ENCODE measurements at places on chromosomes 1 and 21. TPM values are rescaled to one million over a fixed set of nuclear protein-coding genes. Genes with fewer than 3 reads are reported as not detected.

Gene RYR2
- not detected for total RNA-seq

Gene ADGRL2
- total RNA-seq, result 53.3 TPM

Gene TEKT2
- 0.65 TPM for total RNA-seq

Gene DNASE2B
- total RNA-seq, result not detected

Gene GPR161
- 11.8 TPM for total RNA-seq

Gene ADAMTSL4
- total RNA-seq, result 14.4 TPM

Gene TSPAN2
- 0.28 TPM for total RNA-seq

Gene CLCA4
- total RNA-seq, result 6.5 TPM

Gene LCE1D
- not detected for total RNA-seq

Gene BGLAP
- not detected for total RNA-seq

Gene CHI3L1
- total RNA-seq, result 0.09 TPM

Data from airway epithelial cell (primary cell).